Stimulated activated CD4-positive, alpha-beta T cell treated with anti-CD3 and anti-CD28 coated beads, Interleukin-15, amount 100 ng/mL, for 24 hours (primary cell): ENCODE measurements at places on chromosomes 7 and 10.

DNA sequence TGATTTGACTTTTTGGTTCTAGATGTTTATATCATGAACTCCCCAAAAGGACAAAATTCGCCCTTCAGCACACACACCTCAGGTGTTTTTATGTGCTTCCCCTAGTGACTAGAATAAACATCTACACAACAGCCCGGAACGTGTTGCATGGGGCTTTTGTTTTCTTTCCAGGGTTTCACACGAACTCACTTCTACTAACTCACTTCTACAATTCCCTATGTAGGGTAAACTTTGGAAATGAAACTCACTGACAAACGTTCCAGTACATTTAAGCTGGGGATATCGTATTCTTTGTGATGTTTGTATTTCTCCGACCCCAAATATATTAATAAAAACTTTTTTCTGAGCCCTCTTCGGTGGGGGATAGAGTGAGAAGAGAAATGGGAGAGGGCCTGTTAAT, 1.4 kb downstream of the TRA2A start:
- peak; percentile 19 for DNase-seq

GRCh38 chr7:80974396-80975358, 55.8 kb upstream of the SEMA3C start:
- DNase-seq = no peak

- DNase-seq = no peak
Observed at GRCh38 chr7:156515911-156516790, 124.4 kb upstream of the RNF32 start.

DNA sequence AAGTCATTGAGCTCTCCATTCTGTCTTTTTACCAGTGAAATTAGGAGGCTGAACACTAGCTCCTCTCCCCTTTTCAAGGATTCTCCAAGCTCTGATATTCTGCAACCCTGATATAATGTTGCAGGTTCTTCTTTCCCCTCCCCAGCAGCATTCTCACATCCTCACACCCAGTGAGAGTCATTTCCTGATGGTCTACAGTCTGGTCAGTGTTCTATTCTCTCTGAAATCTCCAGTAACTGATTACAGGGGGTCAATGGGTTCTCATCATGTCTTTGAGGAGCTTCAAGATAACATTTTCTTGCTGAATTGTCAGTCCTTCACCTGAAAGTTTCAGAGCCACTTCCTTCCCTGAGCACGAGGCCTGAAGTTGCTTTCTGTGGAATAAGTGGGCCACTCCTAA, 299.4 kb downstream of the PTEN start:
- no peak for DNase-seq

DNA sequence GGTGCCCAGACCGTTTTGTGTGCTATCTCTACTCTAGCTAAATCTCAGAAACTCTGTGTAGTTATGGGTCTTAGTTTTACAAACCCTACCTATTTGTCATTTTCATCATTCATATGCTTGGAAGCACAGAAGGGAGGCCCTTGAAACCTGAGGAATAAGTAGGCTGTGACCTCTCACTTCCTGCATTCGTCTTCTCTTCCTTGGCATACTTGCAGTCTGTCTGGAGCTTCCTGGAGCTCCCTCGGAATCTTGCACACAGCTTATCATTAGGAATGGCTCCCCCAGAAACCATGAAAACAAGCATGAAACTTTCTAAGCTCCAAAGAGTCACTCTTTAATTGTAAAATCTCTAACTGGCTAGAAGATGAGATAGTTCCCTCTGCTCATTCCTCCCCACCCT, 376.9 kb upstream of the MYO3A start:
- DNase-seq = no peak

GRCh38 chr7:151244841-151245346, 3.6 kb downstream of the SMARCD3 start:
- no peak for DNase-seq

- peak; percentile 60 for DNase-seq
Observed at GRCh38 chr10:3805201-3805790, 20.3 kb upstream of the KLF6 start.

GRCh38 chr7:67019562-67020390, 23.1 kb downstream of the TYW1 start:
- DNase-seq = peak; percentile 9

DNA sequence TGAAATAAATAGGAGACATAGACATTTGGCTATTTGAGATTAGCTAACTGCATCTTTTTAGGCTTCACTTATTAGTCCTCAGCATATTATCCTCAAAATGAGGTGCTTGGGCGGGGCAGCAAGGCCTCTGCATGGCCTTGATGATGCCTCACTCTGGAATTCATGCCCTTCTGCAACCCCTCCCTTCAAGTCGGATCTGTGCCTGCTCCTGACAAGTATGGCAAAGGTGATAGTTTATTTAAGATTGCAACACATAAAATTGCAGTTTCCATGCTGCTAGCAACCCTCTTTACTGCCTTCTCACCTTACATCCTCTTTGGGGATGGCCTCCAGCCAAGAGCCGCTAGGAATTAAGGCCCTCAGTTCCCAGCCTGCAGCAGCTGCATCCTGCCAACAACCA, 241.3 kb upstream of the ADARB2 start:
- DNase-seq = no peak

GRCh38 chr7:72281308-72281707, 130.8 kb downstream of the CALN1 start:
- DNase-seq = no peak

DNA sequence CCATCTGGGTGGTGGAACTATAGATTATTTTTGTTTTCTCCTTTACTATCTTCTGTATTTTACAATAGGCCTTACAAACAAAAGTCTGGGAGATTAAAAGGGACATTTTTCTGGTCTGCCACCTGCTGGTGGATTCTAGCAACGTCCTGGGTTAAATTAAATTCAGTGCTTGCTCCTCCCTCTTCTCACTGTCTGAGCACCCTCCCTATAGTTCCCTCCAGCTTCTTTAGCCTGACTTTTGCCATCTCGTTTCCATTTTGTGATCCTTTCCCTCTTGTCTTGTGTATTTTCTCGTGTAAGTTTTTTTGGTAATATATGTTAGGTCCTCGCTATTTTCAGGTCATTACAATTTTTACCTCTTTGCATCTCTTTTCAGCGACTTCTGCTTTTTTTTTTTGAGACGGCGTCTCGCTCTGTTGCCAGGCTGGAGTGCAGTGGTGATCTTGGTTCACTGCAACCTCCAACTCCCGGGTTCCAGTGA, 16.1 kb downstream of the ANKRD16 start:
- peak; percentile 73 for DNase-seq

- no peak for DNase-seq
Observed at GRCh38 chr7:137635132-137635531, 211.6 kb downstream of the DGKI start.

- DNase-seq = no peak
Observed at GRCh38 chr7:91515961-91516360, 251.7 kb downstream of the FZD1 start.

DNA sequence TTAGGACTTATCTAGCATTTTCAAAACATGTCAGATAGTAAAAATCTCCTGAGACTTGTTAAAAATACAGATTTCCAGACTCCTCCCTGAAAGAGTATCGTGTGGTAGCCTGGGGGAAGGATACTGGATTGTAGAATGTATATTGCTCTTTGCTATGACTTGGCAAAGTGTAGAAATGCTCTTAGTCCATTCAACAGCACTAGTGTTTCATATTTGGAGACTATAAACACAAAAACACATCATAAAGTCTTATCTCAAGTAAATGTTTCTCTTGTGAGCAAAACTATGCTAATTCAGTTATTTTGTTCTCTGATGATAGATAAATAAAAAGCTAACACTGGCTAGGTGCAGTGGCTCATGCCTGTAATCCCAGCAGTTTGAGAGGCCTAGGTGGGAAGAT, 137.5 kb upstream of the PRPS1L1 start:
- DNase-seq = no peak

DNA sequence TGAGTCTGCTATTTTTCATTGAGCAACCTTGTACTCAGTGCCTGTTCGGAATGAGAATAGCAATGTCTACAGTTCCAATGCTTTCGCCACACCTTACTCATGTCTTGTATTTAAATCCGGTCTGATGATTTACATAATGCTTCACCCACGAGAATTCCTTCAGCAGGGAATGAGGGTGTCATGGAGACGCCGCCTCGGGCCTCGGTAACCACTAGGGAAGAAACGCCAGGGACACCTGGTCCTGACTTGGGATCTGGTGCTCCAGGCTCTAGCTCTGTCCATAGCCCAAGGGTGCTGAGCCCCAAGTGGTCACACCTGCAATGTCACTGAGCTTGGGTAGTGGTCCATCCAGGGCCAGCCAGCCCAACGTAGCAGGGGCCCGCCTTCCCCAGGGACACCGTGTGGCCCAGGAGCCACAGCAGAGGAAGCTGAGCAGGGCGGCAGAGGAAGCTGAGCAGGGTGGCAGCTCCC, 37.4 kb downstream of the PRKAG2 start:
- no peak for DNase-seq

GRCh38 chr7:87567052-87567451, 33.6 kb downstream of the ABCB1 start:
- no peak for DNase-seq

GRCh38 chr10:14554091-14554490, 220.6 kb downstream of the FAM107B start:
- no peak for DNase-seq

DNA sequence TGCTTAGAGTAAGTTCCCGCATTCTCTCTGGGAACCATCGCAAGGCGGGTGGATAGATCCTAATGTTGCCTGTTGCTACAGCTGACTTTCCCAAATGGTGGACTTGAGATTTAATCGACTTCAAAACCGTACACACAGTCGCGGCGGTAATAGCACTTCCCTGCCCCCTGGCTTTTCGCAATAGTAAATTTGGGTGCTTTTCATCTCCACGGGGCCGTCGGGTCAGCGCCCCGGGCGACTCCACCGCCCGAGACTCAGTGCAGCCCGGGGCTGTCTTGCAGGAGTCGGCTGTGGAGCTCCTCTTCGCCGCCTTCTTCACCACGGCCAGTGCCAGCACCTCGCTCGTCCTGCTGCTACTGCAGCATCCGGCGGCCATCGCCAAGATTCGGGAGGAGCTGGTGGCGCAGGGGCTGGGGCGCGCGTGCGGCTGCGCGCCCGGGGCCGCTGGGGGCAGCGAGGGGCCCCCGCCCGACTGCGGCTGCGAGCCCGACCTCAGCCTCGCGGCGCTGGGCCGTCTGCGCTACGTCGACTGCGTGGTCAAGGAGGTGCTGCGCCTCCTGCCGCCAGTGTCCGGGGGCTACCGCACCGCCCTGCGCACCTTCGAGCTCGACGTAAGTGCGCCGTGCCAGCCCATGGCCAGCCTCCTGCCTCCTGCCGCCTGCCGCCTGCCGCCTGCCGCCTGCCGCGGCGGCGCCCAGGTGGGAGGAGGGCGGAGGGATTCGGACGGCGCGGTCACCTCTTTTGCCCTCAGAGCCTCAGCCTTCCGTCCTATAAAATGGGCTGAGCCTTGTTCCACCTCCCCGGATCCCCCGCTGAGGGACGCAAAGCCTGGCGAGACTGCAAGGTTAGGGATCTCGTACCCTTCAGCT, 5.3 kb downstream of the CYP26C1 start:
- no peak for DNase-seq

DNA sequence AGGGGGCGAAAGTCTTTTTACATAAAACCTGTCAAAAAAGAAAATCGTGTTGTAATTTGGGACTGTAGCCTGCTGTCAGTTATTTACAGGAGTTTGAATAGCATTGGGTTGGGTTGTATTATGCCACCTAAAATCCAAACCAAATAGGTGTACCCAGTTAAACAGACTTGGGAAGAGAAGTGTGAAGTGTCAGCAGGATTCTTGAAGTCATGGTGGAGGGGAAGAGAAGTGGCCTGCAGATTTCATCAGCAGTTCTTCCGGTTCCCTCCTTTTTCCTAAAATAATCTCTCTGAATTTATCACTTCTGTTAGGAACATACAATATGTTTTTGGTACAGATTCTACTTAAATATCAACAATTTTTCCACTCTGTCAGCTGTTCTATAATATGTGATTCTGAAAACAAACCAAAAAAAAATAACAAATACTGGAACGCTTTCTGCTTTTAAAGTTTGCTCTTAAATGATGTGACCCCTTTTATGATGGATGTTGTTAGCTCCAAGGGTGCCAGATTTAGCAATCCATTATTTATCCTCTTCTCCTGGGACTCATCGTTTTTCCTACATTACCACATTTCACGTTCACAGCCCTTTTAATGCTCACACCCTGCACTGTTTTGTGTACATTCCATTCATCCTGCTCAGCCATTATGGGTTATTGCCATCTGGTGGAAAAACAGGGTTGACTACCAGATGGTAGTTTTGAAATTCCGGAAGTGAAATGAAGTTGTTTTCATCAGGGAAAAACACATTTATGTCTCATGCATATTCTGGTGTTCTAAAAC, 18.7 kb upstream of the ARHGAP12 start:
- no peak for DNase-seq

- DNase-seq = no peak
Observed at GRCh38 chr10:2992401-2993198, 74.7 kb upstream of the PFKP start.

DNA sequence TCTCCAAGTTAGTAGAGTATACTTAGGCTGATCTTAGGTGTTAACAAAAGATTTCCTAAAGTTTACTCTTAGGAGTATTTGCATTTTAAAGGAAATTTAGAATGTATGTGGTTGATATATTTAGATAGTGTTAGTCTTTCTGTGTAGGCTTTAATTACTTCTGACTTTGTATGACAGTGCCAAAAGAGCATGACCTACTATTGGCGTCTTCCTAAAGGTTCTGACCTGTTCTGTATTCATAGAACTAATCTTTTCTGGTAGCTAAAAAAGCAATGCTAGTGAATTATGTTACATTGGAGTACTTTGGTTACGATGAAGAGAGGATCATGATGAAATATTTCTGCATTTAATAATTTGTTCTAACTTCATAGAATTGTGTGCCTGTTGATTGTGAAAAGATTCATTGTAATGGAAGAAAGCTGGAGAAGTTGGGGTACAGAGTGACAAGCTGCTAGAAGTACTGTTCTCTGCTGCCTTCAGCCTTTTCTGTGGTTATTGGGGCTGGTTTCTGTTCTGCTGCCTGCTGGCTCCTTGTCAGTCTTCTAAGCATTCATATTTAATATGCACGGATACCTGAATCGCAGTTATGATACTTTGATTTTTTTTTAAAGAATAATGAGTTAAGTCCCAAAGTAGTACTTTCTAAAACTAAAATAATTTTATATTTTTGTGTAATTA, 13.2 kb downstream of the WAC start:
- peak; percentile 16 for DNase-seq

DNA sequence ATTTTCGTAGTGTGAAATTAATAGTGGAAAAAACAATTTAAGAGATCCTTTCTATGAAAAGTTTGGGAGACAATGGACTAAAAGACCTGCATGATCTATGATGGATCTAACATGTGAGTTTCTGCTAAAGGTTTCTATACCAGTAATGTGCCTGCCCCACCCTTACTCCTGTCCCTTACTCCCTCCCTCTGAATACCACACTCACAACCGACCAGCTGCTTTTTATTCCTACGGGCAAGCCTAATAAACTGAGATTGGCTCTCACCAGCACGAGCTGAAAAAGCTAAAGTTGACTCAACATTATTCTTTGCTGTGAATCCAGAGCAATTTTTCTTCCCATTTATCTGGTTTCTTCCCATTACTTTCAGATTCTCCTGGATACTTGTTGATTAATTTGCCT, 17.8 kb upstream of the REEP3 start:
- DNase-seq = no peak

GRCh38 chr7:44460325-44460724, 30.1 kb downstream of the NUDCD3 start:
- DNase-seq = peak; percentile 58

GRCh38 chr10:45408421-45409319, 34.7 kb downstream of the ALOX5 start:
- no peak for DNase-seq

GRCh38 chr10:108970016-108970415, 953.3 kb downstream of the XPNPEP1 start:
- DNase-seq = no peak
